Right ventricle myocardium superior (tissue), 1 donor: ENCODE measurements at places on chromosomes 4 and X.

- no peak for DNase-seq
These were observed 405.0 kb upstream of the MAGEB18 start for GRCh38 chrX:25733148-25733547.

GRCh38 chrX:87895421-87895820, 377.8 kb downstream of the KLHL4 start:
- DNase-seq, result no peak

- no peak for DNase-seq
These were observed 204.2 kb upstream of the CASK start for GRCh38 chrX:42127563-42127962.

GRCh38 chrX:19569930-19570329, 54.6 kb upstream of the MAP3K15 start:
- DNase-seq, result no peak

DNA sequence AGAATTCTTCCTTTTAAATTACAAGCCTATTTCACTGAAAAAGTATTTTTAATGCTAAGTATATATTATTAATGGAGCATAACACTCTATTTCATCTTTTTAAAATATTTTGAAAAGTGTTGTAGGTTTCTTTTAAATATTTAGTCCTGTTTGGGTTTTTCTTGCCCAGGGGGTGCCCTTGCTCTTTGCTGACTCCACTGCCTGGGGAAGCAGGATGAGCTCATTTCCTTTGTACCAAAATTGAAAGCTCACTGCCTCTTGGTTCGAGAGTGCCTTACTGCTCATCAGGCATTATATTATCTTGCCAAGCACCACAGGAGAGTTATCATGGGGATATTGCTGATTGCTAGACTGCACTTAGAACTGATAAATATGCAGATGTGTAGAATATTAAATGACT, 819.2 kb downstream of the PCDH18 start:
- DNase-seq, result no peak

GRCh38 chrX:151871244-151871643, 41.4 kb upstream of the MAGEA4 start:
- no peak for DNase-seq

GRCh38 chr4:40333921-40334352, 1.2 kb upstream of the CHRNA9 start:
- DNase-seq, result no peak

GRCh38 chrX:16444353-16444752, 205.6 kb upstream of the S100G start:
- no peak for DNase-seq

DNA sequence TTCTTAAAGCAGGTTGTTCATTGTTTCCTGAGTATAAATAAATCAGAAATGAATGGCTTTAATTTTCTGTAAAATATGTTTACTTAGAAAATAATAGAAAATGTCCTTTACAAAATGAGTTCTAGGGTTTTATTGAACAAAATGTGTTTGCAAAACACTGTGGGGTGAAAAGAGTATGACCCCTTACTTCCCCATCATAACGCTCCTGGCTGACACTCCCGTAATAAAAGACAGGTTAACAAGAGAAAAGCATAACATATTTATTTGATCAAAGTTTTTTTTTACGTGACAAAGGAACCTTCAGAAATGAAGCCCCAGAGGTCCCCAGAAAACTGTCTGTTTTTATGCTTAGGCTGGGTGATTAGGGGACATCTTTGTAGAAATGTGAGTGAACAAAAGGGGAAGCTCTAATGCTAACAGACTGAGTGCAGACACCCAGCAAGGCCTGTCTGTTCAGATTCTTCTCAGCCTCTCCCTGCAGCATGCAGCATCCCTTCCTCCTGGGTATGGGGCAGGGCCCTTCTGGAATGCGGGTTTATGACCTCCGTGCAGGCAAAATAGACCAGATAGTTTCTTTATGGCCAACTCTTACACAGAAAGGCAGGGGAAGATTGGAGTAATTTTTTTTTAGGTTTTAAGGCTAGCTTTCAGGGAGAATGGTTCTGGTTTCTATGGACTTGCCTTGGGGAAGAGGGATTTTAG, 26.1 kb downstream of the ZFP42 start:
- DNase-seq, result no peak

DNA sequence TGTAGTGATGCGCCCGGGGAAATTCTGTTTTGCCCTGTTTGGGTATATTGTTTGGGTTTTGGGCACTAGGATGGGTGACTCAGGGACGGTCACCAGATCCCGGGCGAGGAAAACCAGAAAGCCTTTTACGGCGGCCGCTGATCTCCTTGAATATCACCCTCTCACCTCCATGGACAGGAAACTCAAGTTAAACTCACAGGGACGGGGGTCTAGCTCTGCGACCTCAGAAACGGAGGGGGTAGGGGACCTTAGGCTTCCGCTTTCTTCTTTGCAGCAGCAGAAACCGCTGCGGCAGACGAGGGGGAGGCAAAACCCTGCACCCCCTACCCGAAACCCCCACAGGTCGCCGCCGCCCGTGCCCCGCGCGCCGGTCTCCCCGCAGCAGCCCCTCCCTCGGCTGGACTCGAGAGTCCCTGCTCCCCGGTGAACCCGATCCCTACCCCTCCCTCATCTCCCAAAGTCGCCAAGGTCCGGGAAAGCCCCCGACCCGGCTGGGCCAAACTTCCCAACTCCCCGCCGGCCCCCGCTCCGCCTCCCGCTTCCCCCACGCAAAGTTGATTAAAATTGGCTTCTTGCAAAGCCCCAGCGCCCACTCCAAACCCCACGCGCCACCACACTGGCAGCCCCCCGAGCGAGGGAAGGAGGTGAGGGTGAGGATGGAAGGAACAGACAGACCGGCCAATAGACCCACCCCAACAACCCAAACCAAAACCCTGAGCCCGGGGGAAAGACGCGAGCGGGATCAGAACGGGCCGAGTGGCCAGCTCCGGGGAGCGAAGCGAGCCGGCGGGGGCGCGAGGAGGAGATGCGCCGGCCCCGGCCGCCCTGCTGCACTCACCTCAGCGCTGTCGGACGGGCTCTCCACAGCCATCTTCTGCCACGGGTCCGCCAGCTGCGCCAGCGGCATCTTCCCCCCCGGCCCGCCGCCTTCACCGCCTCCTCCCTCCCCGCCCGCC, 705 bp downstream of the RPS6KA3 start:
- peak; percentile 51 for DNase-seq

DNA sequence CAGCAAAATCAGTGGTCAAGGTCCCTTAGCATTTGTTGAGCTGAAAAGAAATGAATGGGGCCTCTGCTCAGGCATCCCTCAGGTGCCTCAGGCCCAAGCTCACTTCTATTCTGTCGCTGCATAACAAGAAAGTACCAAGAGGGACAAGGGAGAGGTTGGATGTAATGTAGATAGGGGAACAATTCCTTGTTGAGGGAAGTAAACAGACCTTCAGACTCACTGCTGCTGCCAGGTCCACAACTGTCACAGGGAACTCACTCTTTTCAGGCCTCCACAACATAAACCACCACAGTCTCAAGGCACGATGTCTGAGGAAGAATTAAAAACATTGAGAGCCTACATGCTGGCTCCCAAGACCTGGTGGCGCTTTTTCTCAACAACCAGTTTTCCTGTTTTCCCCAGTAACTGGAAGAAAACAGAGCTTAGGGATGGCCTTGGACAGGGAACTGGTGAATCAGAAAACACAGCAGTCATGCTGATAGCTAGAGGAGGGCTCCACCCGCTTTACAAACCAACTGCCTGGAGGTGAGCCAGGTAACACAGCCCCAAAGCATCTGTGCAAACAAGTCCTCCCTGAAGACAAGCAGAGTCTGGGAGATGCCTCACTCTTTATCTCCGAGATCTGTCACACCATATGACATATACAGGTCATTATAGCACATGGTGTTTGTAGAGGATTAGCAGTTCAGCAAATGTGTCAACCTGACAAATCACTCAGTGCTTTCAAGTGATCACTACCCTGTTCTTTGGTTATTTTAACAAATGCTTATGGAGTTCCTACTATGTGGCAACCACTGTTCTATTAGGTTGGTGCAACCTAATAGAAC, 14.3 kb upstream of the AWAT1 start:
- peak; percentile 47 for DNase-seq

GRCh38 chrX:143121477-143121876, 95.7 kb downstream of the SPANXN4 start:
- no peak for DNase-seq

- DNase-seq, result no peak
These were observed 441.9 kb downstream of the INPP4B start for GRCh38 chr4:142404191-142404611.

DNA sequence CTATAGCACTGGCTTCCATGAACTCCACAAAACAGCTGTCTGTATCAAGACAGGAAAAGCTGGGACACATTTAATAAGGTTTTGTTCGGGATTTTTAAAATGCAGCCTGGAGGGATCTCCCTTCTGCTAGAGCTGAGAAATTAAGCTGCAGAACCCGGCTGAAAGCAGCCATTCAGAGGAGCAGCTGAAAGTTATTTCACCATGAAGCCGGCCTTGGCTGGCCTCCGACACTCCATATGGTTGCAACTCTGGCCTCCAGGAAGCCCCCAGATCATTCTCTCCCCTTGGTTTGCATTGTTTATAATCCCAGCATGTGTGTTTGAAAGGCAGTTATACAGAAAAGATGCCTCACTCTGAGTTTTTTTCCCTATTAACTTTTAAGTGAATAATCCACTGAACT, 239.4 kb downstream of the SPATA18 start:
- no peak for DNase-seq

- no peak for DNase-seq
These were observed 295.7 kb downstream of the GPAT3 start for GRCh38 chr4:83831588-83831987.

- DNase-seq, result no peak
These were observed 150.8 kb downstream of the RBMX2 start for GRCh38 chrX:130552444-130553073.

GRCh38 chr4:119835613-119835910, 207.0 kb upstream of the PDE5A start:
- DNase-seq, result no peak

DNA sequence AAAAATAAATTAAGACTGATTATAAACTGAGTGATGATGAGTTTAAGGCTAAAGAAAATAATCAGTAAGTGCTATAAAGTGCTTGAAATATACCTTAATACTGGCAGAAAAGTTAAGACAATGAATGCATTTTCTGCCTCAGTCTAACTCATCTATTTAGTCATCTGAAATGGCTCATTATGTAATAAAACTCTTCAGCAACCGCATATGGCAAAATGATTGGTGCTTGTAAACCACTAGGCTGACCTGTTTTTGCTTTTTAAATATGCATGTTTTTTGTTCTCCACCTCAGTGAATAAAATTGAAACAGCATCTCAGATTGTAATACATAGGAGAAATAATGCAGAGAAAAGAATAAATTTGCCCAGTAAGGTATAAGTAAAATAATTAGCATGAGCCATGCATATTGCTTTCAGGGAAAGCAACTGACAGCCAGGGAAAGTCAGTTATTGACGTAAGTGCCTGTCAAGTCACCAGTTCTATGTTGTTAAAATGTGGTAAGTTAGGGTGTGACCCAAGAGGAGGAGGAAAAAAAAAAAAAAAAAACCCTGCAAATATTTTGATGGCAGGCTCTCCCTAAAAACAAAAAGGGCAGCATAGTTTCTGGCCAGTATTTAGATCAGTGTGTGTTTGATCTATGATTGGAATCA, 167.5 kb downstream of the PALLD start:
- no peak for DNase-seq

DNA sequence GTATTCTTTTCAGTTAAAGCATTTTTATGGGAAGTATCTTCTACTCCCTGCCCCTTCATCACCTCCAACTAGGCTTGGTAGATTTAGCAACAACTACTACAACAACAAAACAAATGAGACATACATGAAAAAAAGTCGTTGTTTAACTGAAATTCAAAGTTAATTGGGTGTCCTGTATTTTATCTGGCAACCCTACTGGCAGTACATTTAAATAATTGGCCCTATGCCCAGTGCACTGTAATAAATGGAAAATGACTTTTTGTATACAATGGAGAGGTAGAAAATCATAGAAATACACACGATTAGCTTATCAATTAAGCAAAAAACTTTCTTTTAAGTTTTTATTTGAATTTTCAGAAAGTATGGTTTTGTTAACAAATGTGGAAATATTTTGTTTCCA, 21.4 kb upstream of the CLGN start:
- no peak for DNase-seq

DNA sequence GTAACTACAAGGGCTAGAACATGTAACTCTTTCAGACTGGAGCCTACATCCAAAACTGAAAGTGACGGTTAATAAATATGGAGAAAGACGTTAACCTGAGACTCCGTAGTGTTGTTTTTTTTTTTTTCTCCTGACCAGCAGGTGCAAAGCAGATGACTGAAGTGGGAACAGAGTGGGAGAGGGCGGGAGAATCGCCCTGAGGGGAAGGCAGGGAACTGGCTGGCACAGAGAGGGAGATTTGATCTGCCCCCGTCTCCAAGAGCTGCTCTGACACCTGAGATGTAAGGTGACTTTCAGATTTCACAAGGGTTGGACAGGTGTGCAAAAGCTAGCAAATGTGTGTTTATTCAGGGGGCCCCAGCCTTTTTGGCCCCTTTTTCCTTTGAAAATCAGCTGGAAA, 180.2 kb downstream of the PALLD start:
- no peak for DNase-seq

DNA sequence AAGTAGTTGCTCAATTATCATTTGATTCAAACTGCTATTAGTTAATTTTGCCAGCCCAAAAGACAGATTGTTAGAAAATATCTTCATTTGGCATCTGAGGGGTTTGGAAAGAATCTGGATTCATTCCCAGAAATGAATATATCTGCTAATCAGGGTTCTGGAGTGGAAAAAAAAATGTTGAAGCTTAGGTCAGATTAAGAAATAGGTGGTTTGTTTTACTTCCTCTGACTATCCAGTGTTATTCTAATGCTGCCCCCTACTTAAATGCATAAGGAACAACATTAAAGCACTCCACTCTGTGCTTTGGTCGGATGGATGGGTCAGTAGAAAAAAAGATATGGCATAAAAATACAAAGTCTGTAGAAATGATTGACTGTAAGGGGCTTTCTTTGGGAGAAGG, 89.0 kb downstream of the LUZP4 start:
- no peak for DNase-seq
